Hematopoietic multipotent progenitor cell treated with erythropoietin and hydrocortisone succinate and interleukin-3 and kit ligand, for 4 days (in vitro differentiated cells): ENCODE measurements at places on chromosomes 1 and 21.

DNA sequence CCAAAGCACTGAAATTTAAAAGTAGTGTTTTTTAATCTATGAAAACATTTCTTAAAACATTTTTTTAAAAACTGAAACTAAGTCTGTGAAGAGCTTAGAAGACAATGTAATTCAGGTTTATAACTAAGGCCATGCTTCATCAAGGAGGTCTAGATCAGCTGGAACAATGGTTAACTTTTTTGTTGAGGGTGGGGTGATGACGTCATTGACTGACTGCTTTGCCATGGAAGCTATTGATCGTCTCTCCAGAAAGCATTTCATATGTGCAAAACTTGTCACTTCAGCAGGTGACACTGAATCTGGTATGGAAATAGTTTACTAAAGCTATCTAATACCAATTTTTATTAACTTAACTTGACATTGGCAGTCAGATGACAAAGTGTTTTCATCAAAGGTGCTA lies 21.0 kb downstream of the RAVER2 start:
- no peak for DNase-seq

GRCh38 chr1:14273811-14274210 lies 324.7 kb upstream of the KAZN start:
- DNase-seq = no peak

DNA sequence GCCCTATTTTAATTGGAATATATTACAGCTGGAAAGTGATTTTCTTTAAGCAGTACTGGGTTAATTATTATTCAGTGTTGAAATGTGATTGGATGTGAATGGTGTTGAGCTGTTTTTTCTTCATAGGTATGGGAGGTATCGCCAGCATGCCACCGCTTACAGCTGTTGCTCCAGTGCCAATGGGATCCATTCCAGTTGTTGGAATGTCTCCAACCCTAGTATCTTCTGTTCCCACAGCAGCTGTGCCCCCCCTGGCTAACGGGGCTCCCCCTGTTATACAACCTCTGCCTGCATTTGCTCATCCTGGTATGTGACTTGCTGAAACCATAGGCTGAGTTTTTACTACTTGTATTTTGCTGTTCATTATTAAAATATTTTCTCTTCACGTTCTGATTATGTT lies 107.7 kb downstream of the ITSN1 start:
- DNase-seq = no peak

DNA sequence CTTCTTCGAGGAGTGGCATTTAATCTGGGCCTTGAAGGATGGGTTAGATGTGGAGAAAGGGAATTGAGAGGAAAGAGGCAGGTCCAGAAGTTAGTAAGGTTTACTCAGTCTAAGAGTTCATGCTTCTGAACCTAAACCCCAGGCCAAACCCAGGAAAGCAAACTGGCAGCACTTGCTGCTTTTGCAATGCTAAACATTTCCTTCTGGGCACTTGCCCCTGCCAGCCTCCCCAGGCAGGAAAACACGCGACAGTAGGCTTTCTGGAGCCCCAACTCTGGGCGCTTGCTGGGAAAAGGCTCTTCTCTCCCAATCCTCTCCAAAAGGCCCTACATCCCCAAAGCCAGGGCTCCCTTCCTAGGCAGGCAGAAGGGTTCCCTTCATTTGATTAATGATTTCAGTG lies 2.5 kb downstream of the OLFML2B start:
- DNase-seq = no peak

- DNase-seq = no peak
These were observed 4.0 kb downstream of the TEX50 start for GRCh38 chr1:173639102-173639501.

- DNase-seq = no peak
These were observed 15.9 kb upstream of the IFI6 start for GRCh38 chr1:27687906-27688305.

GRCh38 chr1:94258873-94259331 lies 21.5 kb upstream of the ARHGAP29 start:
- DNase-seq = no peak

- no peak for DNase-seq
These were observed 59.6 kb downstream of the RPS6KC1 start for GRCh38 chr1:213110349-213111300.

GRCh38 chr1:199858171-199858570 lies 169.3 kb upstream of the NR5A2 start:
- DNase-seq = peak; percentile 79

DNA sequence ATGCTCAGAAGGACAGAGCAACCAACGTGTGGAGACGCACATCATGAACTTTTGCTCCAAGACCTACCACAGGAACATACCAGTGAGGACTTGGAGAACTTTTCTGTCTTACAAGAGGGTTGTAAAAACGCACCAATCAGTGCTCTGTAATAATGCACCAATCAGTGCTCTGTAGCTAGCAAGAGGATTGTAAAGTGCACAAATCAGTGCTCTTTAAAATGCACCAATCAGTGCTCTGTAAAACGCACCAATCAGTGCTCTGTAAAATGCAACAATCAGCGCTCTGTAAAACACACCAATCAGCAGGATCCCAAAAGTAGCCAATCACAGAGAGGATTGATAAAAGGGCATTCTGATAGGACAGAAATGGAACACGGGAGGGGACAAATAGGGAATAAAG lies 40.4 kb upstream of the SPAG17 start:
- DNase-seq = no peak

DNA sequence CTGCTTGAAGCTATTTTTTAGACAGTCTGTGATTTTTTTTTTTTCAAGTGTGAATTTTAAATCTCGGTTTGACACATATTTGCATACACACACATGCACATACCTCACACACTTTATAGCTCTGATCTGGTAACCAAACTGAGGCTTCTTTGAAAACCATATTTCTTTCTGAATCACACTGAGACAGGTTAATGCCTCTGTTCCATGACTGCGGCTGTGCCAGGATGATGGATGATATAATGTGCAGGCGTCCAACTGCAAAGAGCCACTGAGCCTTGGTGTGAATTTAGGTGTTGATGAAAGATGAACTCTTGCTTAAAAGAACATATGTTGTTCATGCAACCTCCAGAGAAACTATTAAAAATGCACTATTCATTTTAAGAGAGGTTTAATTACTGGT lies 504.0 kb upstream of the OLFM3 start:
- DNase-seq = no peak

DNA sequence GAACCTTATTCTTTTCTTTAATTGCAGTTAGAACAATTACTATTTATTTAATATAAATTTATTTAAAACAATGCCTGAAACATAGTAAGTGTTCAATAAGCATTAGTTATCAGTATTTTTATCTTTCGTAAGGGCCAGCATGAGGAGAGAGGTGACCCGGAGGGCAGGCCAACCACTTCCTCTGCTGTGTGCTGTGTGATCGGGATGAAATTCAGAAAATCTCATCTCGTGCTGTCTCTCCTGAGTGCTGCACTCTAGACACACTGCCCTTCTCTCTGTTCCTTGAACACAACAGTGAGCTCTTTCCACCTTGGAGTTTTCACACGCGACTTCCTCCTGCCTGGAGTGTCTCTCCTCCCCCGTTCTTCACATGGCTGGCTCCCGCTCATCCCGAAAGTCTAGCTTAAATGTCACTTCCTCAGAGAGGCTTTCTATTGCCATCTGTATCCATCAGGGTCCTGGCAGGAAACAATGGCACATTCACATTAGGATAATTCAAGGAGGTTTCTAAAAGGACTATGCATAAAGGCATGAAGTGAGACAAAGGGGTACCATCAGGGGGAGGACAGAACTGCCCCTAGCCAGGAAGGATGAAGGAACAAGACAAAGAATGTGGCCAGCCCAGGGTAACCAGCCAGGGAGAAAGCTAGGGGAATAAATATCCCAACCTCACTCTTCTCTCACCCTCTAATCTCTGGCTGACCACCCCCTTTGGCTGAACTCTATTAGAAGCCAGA lies 142.6 kb upstream of the GJB5 start:
- DNase-seq = no peak

GRCh38 chr1:207873055-207873890 lies 37.7 kb downstream of the CD34 start:
- DNase-seq = peak; percentile 99

GRCh38 chr1:220690140-220691052 lies at the start of gene C1orf115:
Gene C1orf115, plus strand, starts transcription at chr1:220690363. Its CDS starts 40 bp downstream, at chr1:220690403.
- peak; percentile 78 for DNase-seq

- peak; percentile 25 for DNase-seq
These were observed 11.3 kb downstream of the CRABP2 start for GRCh38 chr1:156693848-156694689.

- DNase-seq = no peak
These were observed 1.8 kb upstream of the ZBTB48 start for GRCh38 chr1:6577831-6578525.

- no peak for DNase-seq
These were observed 24.1 kb downstream of the FMN2 start for GRCh38 chr1:240115831-240116230.

DNA sequence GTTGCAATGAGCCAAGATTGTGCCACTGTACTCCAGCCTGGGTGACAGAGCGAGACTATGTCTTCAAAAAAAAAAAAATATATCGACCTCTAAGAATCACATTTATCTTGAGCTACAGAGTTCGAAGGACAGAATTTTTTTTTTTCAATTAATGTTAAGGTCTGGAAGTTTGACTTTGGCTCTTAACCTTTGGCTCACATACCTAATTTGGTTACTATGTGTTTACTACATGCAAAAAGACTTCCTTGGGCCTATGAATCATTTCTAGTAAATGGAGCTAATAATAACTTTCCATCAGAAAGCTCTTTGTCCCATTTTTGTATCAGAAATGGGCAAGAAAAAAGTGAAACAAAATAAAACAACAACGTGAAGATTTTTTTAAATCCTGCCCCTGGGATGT lies 351.2 kb downstream of the SMYD3 start:
- no peak for DNase-seq

DNA sequence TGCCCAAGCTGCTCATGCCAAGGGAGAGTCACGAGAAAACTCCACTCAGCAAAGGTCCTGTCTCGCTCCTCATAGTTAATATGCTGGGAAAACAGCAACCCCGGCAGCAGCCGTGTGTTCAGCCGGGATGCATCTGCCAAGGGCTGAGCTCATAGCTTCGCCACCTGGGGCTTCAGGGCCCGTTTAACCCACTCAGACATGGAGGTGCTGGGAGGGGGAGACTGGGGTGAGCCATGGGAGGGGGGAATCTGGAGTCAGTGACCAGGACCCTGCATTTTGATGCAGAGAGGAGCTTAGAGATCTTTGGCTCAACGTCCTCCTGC lies 283.4 kb downstream of the PTPRU start:
- no peak for DNase-seq

DNA sequence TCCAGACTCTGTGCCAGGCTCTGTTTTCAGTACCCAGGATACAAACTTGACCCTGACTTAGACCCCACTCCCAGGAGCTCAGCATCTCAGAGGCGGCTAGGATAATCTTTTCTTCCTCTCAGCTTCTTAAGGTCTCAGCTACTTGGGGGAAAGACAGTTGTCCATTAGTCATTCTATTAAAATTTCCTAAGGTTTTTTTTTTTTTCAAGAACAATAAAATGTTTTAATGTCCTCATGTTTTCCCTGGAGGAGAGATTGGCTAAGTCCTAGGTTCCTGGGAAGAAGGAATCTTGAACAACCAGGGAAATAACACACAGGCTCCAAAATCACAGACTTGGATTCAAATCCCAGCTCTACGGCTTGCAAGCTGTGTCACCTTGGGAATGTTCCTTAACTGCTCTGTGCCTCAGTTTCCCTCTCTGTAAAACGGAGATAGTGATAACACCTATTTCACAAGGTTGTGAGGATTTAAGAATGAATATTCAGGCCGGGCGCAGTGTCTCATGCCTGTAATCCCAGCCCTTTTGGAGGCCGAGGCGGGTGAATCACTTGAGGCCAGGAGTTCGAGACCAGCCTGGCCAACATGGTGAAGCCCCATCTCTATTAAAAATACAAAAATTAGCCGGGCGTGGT lies 33.0 kb downstream of the CDK18 start:
- DNase-seq = no peak

DNA sequence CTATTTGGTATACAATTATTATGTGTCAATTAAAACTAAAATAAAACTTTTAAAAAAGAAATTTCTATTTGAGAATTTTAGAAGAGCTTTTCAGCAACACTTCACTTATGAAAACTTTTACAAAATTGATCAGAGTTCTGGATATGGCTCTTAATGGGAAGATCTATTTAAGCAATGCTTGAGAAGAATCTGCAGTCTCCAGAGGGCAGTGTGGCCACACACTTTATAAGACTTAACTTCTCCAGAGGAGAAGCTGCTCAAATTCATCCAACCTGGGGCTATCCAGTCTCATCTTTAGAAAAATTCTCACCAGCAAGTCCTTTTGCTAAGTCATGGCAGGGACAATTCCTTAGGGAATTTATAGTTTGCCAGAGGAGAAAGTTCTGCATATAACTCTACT lies 25.2 kb upstream of the AGO1 start:
- DNase-seq = peak; percentile 69

DNA sequence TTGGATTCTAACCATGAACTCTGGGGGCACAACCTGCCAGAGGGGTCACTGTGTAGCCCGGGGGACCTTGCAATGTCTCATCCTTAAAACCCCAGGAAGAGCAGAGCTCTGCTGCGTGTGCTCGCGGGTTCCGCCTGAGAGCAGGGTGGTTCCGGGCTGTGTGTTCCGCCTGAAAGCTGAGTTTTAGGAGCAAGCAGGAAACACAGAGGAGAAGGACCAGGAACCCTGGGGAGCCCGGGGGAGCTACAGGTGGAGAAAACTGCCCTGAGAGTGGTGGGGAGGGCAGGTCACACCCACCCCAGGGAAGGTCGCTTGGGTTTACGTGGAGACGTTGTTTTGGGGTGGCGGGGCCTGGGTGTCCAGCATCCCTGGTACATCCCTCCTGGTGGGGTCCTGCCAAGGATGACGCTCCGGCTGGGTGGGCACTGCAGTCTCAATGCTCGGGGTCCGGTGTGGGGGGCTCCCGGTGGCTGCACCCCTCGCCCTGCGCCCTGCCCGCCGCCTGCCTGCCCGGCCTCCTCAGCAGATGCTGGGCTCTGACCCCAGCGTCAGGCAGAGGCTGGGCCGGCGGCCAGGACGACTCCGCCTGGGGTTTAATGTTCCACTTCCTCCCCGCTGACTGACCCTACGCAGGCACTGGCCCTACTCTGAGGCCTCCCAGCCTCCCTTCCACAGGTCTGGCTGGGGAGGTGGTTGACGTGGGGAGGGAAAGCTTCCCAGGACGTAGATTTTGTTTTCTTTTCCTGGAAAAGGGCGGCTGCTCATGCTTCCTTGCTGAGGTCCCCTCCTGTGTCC lies 17.3 kb upstream of the C1orf159 start:
- DNase-seq = no peak

DNA sequence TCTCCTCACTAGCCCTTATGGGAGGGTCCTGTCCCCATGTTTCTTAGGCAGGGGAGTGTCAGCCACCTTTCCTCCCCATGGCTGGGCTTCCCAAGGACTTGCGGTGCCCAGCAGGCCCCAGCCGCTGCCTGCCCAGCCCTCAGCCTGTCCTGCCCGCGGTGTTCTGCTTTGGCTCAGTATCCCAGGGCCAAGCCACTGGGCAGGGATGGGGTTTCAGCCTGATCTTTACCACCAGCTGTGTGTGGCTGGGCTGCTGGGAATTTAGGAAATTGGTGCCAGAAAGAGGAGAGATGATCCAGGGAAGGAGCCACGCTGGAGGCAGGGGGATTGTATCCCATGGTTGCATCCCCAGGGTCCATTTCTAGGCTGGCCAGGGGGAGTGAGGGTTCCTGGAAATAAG lies 6.9 kb upstream of the IGFN1 start:
- DNase-seq = no peak

GRCh38 chr1:38527373-38527966 lies 332.1 kb downstream of the RRAGC start:
- DNase-seq = peak; percentile 3

GRCh38 chr1:29749024-29749945 lies 513.0 kb downstream of the PTPRU start:
- DNase-seq = no peak
